ENCODE measurements at places on chromosomes 1 and 21.

- no peak for DNase-seq
These were observed 771.6 kb upstream of the CXADR start for GRCh38 chr21:16741141-16741665.

DNA sequence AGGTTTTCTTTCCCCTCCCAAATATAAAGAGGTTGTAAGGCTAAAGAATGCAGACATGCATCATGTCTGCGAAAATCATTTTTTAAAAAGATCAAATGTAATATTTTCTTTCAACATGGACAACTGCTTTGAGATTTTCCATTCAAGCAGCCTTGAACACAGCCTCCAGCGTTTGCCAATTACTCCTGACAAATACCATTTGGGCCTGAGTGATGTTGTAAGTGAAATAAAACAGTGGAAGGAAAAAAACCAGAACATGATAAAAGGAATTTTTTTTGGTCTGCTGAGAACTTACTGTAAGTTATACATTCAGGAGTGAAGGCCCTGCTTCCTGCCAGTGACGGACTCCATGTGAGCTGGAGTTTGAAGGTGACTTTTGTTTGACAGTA lies 37.2 kb downstream of the SETD4 start:
- DNase-seq, result no peak

GRCh38 chr1:238345837-238346236 lies 455.1 kb upstream of the ZP4 start:
- no peak for DNase-seq

DNA sequence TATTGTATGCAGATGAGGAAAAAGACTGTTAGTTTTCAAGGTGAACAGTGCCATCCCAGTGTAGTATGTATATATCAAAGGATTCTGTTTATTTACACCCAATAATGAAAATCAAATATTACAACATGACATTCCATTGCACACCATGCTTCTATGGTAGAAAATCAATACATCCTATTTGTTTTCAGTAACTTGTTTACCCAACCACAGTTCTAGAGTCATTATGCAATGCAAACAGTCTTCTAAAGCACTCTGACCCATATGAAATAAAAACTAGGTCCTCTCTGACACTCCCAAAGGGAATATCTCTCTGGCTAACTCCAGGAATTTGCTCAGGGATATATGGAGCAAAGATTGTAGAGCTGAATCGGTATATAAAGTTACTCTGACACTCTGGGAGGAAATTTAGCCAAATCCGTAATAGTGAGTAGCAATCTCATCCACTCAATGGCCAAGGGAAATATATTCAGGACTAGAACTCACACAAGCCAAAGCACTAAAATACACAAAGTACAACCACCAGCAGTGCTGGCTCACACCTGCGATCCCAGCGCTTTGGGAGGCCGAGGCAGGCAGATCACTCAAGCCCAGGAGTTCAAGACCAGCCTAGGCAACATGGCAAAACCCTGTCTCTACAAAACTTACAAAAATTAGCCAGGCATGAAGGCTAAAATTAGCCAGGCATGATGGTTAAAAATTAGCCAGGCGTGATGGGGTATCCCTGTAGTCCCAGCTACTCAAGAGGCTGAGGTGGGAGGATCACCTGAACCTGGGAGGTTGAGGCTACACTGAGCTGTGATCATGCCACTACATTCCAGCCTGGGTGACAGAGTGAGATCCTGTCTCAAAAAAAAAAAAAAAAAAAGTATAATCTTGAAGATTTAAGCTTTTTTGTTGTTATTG lies 75.2 kb downstream of the RERE start:
- DNase-seq, result no peak

DNA sequence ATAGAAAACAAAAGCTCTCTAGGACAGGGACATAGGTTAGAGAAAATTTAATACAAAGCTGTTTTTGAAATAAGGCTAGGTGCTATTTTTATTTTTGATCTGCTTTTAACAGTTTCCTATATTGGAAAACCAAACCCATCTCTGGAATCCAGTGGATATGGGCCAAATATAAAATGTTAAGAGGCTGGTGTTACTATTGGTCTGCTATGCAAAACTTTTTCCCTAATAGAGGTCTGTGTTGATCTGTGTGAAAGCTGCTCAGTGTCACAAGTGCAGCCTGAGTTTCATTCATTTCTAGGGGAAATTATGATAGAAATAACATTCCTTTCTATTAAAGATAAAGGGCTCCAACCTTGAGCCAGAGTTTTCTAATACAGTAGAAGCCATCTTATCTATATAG lies 116.4 kb downstream of the OLFML2B start:
- DNase-seq, result no peak

DNA sequence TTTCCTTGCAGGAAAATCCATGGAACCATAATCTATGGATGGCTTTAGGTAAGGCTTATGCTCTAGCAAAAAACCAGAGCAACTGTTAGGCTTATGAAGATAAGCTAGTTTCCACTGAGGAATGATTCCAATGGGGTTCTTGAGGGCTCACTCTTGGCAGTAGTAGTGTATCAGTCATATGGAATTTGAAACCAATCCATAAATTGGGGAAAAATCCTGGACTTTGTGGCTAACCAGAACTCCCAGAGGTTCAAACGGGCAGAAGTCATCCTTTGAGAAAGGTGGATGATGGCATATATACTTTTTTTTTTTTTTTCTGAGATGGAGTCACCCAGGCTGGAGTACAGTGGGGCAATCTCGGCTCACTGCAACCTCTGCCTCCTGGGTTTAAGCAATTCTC lies 54.2 kb upstream of the ATF3 start:
- no peak for DNase-seq

DNA sequence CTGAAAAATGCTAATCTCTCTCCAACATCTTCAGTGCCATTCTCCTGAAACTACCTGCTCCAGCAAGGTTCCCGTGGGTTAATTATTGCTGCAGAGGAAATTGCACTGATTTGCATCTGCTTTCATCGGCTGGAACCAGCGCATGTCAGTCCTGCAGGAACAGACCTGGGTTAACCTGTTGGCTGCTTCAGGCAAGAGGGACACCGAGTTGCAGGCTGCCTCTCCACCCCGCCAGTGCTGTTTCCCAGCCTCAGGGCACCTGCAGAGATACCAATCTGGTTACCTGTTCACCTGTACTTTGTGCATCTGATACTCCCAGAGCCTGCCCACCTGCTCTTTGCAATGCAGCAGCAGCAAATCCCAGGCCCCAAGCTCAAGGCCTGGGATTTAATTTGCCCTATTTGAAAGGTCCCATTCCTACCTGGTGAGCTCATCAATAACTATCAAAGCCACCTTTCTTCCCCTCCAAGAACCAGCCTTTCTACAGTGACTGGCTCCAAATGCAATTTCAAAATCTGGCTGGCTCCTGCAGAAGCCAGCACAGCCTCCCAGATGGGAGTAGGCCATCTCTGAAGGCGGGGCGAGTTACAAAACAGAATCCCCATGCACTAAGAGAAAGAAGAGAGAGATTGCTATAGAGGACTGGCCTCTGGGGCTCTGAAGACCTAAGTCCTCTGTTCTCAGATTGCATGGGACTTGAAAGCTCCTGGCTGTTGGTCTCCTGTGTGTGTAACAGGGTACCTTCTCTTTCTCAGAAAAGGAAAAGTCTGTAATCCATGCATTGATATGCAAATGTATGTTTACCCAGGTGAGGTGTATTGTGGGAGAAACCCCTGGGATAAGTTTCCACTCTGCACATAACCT lies 67.8 kb downstream of the TOMM20 start:
- DNase-seq, result no peak

GRCh38 chr1:17586172-17586964 lies 46.9 kb downstream of the ARHGEF10L start:
- DNase-seq, result peak; percentile 50

- peak; percentile 96 for DNase-seq
These were observed 502.0 kb downstream of the SMYD3 start for GRCh38 chr1:246005067-246005466.

GRCh38 chr1:179881642-179882252 lies 338 bp upstream of the TOR1AIP1 start:
- DNase-seq, result peak; percentile 65

DNA sequence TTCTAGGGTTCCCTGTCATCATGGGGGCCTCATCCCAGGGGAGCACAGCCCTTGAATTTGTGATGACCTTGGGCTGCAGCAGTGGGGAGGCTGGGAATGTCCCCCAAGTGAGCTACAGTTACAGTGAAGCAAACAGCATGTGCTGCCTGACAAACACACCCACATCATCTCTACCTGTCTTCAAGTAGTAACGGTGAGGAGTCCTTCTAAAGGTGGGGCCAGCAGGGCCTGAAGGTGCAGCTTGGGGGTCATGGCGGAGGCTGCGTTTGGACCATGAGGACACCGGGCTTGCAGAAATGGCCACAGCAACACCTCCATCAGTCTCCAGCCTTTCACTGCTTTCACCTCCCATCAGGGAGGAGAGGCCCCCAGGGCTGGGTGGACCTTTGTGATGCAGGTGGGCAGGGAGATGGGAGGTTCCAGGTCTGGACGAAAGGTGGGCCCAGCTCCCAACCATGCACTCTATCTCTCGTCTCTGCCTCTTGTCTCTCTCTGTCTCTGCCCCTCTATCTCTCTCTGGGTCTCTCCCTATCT lies 55.7 kb downstream of the WNT9A start:
- no peak for DNase-seq

- no peak for DNase-seq
These were observed 18.4 kb downstream of the RUNX3 start for GRCh38 chr1:24911651-24912155.

DNA sequence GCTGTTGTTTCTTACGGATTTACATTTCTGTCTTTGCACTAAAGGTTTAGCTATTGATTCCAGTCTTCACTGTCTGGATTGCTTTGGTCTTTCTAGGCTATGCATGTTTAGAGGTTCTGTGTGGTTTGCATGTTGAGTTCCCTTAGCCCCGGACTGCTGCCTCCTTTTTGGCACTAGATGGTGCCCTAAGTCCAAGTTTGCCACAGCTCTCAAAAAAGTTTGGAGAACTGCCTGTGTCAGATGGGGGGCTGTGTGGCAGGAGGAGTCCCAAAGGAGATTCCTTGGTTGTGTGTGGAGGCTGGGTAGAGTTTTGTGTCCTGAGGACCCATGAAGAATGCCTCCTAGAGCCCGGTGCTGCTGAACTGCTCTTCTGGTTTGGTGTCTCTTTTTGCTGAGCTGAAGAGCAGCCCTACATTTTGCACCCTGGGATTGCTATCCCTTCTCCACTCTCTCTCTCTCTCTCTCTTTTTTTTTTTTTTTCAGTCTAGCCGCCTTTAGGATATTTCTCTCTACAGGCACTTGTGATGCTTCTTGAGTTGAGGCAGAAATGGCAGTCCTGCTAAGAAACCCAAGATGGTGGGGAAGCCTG lies 74.4 kb downstream of the PTGS2 start:
- DNase-seq, result no peak

DNA sequence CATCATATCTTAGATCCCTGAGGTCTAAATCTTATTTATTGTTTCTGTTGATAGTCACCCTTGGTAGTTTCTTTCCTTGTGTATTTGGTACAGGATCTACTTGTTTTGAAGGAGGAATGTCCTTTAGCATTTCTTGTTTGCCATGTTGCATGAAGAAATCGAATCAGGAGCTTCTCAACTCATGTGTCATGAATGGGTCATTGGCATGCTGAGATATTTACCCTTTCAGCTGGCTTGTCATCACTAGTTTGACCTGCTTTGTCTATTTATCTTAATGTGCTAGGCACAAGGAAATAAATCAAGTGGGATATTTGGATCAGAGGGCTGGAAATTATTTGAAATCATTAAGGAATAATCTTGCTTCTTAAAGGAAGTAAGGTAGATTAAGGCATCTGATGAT lies 23.8 kb downstream of the THEM4 start:
- no peak for DNase-seq

DNA sequence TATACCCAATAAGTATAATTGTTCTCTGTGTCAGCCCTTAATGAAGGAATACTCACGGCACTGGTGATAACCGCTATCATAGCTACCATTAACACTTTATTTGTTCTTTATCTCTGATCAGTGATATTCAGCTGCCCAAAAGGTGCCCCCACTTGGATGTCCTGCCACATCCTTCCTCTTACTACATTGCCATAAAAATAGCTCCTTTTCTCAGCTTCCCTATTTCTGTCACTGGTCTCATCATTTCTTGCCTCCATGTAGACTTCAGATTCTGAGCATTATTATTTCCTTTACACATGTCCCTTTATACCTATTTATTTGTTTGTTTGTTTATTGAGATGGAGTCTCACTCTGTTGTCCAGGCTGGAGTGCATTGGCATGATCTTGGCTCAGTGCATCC lies 2.7 kb upstream of the RAB29 start:
- no peak for DNase-seq

DNA sequence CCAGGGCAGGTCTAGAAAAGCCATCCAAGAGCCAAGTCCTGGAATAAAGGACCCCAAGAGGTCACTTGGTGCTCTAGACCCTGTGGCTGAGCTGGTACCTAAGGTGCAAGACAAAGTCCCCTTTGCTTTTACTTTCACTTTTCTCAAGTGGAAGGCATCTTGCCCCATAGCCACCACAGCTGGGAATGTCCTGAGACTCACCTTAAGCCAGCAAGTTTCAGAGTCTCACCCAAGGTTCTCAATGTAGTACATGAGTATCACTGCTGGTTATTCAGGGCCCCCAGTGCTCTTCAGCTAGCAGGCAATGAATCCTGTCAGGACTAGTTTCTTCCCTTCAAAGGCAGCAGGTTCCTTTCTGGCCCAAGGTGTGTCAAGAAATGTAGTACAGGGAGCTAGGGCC lies 67.5 kb downstream of the UROD start:
- DNase-seq, result no peak

- DNase-seq, result no peak
These were observed 180.1 kb downstream of the ZBTB18 start for GRCh38 chr1:244231193-244231571.

DNA sequence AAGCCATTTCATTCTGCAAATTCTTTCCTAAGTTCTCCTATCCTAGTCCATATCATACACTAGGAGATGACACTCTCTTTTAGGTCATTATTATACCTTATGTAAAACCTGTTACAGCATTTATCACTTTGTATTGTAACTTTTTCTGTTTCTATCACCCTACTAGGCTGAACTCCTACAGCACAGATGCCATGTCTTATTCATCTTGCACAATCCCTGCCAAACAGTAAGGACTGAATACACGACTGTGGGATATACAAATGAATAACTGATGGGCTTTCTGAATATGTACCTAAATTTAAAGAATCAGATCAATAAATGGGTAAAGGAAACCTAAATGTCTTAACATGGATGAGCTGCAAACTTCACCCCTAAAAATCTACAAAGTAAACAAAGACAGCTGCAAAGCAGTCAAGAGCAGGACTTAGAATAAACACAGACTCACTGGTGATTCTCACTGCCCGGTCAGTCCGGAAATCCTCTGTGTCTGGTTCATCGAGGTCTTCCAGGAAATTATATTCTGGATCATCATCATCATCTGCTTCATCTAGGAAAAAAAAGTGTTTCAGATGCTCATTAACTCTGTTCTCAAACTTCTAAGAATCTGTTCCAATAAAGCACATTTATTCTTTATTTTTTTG lies 62.3 kb downstream of the GON4L start:
- no peak for DNase-seq

- DNase-seq, result no peak
These were observed 149.8 kb upstream of the TNR start for GRCh38 chr1:175893192-175893591.

GRCh38 chr21:36859744-36860501 lies 106.5 kb downstream of the HLCS start:
- DNase-seq, result no peak

DNA sequence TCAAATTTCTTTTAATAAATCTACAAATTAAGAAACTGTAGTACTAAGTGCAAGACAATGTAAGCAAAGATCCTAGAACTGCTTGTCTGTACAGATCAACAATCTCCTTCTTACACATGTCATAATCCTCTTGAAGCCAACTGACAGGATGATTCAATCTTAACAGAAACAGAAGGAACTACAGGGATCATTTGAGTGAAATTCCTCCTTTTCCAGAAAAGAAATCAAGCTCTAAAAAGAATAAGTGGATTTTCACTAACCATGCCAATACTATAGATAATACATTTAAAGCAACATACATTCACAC lies 53.2 kb downstream of the RAB3GAP2 start:
- DNase-seq, result no peak
